Activated T-cell treated with anti-CD3 and anti-CD28 coated beads for 24 hours (primary cell): ENCODE measurements at places on chromosomes 12 and 14.

DNA sequence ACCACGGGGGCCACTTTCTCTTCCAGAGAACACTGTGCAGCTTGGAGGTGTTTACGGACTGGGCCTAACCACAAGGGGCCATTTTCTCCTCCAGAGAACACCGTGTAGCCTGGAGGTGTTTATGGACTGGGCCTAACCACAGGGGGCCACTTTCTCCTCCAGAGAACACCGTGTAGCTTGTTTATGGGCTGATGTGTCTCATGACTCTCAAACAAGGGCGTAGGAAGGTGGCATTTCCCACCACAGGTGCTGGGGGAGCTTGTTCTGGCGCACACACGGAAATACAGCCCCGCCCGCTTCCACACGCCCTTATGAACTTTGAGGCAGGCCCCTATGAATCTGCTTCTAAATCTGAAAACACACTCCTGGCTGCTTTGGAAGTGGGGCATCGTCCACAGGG is 174.6 kb upstream of the SFSWAP start:
- DNase-seq = peak; percentile 4

DNA sequence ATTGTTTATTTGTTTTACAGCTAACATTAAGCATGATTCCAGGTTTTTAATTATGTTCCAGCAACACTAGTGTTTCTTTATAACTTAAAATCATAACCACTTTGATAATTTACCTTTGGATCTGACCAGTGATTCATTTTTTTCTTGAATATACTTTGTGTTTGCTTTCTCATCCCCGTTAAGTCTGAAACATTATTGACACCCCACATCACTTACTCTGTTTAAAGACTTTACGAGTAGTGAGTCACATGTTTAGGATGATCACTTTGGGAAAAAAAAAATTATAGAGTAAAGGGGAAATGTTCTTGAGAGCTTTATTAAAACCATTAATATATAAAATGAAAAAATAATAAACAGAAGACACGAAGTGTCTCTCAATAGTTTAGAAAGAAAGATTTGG is 132.2 kb downstream of the MON2 start:
- no peak for DNase-seq

DNA sequence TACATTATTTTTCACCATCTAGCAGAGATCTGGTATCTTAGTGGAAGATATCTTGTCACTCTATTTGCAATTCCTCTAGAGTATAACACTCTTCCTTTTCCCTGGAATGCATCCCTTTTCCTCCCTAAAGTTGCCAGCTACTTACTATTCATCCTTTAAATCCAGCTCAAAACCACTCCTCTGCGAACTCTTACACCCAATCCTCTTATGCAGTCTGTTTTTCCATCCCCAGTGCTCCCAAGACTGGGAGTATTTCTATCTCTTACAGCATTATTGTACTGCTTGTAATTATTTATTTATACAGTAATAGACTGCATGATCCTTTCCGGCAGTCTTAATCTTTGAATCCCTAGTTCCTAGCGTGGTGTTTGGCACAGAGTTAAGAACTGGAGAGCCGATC is 2.9 kb upstream of the SRGAP1 start:
- DNase-seq = no peak

DNA sequence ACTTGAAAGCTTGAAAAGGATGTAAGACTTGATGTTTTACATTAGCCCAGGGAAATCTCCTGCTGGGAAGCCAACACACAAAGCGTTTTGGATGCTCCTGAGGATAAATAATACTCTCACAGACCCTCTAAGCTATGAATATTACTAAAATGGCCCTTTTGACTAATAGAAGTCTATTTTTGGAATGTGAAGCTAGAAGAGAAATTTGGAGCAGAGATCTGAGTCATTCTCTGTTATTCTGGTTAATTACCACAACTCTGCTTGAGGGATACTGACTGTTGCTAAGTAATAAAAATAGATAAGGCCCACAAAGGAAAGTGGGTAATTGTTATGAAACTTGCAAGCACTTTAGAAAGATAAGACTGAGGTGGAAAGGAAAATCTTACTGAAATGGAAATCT is 346.2 kb upstream of the STXBP6 start:
- no peak for DNase-seq

- no peak for DNase-seq
These were observed 34.6 kb upstream of the EVL start for GRCh38 chr14:100030452-100031153.

DNA sequence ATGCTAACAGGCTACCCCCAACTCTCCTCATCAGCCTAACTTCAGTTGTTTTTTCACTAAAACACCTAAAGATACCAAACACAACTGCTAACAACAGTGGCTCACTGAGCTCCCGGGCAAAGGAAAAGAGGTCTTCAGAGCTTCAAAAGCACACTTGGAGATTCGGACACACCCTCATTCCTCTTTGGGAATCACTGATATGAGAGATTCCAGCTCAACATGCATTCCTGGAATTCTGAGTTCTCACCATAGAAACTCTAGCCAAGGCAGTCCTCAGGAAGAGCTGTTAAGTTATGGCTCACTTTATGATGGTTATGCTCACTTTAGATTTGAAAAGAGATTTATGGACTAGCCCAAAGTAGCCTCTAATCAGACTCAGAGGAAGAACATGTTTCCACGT is 40.1 kb downstream of the STXBP6 start:
- no peak for DNase-seq

GRCh38 chr12:69556383-69556782 is 28.9 kb upstream of the CCT2 start:
- DNase-seq = no peak

GRCh38 chr12:41336041-41336549 is 148.0 kb downstream of the PDZRN4 start:
- DNase-seq = no peak

DNA sequence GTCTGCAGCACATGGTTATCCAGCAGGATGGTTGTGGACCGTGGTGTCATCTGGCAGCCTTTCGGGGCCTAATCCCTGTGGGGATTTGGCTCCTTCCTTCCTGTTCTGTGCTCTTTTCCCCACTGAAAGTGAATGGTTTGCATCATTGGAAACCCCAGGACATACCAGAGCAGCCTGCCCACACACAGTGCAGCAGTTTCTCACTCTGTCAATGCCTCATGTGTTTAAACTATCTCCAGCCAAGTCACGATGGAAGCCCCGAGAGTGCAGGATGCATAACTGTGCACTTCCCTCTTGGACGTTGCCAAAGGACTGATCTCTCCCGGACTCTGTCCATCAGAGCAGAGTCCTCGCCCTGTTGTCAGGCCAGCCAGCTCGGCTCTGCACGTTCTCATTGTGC is 29.0 kb upstream of the AMN start:
- DNase-seq = no peak

DNA sequence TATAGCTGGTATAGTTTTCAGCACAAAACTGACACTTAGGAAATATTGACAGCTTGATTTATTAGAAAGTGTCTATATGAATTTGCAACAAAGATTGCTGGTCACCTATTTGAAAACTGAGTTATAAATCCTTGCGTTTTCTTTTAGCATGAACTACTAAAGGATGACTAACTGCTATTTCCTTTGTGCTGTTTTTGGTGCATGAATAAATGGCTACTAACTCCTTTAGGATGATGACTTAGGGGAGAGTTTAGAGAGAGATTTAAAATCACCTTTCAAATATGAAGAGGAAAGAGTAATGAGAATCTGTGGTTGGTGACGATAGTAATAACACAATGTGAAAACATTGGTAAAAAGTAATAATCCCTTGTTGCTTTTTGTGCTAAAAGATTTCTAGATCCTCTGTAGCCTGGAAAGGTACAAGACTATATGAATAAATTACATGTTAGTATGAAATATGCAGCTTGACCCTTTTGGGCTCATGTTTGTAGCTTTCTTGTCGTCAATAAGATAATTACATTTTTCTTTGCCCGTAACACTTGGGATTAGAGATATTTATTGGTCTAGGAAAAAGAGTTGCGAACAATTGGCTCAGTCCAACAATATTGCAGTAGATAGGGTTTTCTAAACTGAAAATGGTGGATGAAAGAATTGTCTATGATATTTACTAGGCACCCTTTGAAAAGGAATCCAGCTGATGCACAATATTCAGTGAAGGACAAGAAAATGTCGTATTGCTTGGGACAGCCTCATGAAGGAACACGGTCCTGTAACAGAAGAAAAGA is 453.0 kb downstream of the ADAMTS20 start:
- DNase-seq = no peak

DNA sequence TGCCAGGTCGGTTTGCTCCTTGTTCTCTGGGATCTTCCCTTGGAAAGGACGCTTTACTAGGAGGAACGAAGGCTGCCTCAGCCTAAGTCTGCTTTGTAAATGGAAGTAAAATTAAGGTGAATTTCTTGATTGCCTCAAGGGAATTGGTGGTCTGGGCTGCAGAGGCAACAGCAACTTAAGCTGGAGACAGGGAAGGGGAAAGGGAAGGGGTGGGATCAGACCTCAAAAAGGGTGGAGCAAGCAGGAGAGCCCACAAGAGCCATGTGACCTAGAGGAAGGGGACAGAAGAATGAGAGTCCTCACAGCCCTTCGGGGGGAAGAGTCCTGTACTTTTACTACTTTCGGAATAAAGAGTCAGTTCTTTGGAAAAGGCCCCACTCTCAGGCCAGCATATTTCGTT is 147.9 kb downstream of the PPM1H start:
- no peak for DNase-seq

DNA sequence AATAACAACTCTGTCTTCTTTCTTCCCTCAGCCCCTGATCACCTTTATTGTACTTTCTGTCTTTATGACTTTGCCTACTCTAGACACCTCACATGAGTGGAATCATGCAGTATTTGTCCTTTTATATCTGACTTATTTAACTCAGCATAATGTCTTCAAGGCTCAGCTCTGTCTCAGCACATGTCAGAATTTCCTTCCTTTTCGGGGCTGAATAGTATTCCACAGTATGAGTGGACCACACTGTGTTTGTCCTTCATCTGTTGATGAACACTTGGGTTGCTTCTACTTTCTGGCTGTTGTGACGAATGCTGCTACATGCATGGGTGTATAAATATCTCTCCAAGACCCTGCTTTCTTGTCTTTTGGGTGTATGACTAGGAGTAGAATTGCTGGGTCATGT is 117.6 kb downstream of the KIF26A start:
- no peak for DNase-seq
